DND-41 (cell line): ENCODE measurements at places on chromosomes 13 and 19.
A peak's percentile ranks its signal among the peaks of the same experiment; 100 is the strongest.

GRCh38 chr19:2027361-2027760 lies 11.8 kb upstream of the BTBD2 start:
- no peak for DNase-seq

GRCh38 chr19:15332311-15332996 lies at the start of gene BRD4:
BRD4 (minus strand) TSS chr19:15332539; CDS start chr19:15273099, 59,440 bp downstream.
- DNase-seq = peak; percentile 81

DNA sequence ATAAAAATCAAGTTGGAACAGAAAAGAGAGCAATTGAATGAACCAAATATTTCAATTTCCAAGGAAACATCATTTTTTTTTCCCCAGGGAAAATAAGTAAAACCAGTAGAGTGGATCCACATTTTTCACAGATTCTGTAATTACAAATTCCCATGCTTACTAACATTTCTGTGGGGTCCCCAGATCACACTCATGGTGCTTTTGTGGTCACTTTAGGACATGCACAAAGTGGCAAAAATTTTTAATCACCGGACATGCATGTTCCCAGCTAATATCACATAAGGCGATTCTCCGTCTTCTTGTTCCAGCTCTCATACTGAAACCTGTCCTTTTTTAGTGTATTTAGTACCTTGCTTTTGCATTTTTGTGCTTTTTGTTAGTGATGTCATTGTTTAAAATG lies 748.2 kb upstream of the SLITRK1 start:
- no peak for DNase-seq

- DNase-seq = no peak
Observed at GRCh38 chr19:12859546-12859945, 21.2 kb downstream of the MAST1 start.

DNA sequence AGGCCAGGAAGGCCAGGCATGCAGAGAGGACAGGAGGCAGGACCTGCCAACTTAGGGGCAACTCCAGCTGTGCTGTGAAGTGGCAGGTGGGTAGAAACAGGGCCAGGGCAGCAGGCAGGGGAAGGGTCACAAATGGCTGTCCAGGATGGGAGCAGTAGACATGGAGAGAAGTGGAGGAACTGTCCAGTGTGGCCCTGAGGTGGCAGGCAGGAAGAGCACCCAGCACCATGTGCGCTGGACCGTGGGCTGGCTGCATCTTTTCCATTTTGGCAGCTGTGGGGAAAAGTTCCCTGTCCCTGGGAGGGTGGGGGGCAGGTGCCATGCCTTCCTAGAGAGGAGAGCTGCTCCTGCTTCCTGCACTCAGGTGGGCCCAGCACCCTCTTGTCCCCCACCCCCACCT lies 13.8 kb downstream of the DEDD2 start:
- no peak for DNase-seq

GRCh38 chr19:39156326-39157230 lies 31.0 kb downstream of the PAK4 start:
- no peak for DNase-seq

DNA sequence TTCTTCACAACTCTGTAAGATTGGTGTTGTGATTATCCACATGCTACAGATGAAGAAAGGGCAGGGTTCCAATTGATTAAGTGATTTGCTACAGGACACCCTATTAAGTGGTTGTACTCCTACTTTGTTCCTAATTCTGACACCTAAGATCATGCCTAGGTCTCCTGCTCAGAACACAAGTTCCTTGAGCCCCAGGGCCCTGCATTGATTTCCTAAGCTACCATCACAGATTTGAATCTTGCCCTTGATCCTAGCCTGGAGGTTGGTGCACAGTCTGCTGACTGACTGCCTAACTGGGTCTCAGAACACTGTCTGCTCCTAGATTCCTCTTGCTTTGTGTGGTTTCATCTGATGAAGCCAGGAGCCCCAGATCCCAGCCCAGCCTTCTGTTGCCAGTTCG lies 19.6 kb upstream of the WDFY2 start:
- no peak for DNase-seq

DNA sequence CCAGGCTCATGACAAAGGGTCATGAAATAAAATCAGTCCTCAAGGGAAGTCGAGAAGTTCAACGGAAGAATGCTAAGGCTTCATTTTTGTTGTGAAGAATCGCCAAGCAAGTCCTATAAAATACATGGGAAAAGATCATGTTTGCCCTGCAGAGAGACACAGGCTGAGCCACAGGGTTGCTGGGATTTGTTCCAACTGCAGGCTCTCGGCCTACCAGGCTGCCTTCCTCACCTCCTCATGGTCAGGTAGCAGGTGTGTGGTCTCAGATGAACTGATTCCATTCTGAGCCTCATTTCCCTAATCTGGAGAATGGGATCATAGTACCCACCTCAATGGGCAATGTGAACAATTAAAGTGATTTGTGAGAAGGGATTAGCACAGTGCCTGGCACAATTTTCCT lies 114.9 kb upstream of the SPATA13 start:
- DNase-seq = no peak

DNA sequence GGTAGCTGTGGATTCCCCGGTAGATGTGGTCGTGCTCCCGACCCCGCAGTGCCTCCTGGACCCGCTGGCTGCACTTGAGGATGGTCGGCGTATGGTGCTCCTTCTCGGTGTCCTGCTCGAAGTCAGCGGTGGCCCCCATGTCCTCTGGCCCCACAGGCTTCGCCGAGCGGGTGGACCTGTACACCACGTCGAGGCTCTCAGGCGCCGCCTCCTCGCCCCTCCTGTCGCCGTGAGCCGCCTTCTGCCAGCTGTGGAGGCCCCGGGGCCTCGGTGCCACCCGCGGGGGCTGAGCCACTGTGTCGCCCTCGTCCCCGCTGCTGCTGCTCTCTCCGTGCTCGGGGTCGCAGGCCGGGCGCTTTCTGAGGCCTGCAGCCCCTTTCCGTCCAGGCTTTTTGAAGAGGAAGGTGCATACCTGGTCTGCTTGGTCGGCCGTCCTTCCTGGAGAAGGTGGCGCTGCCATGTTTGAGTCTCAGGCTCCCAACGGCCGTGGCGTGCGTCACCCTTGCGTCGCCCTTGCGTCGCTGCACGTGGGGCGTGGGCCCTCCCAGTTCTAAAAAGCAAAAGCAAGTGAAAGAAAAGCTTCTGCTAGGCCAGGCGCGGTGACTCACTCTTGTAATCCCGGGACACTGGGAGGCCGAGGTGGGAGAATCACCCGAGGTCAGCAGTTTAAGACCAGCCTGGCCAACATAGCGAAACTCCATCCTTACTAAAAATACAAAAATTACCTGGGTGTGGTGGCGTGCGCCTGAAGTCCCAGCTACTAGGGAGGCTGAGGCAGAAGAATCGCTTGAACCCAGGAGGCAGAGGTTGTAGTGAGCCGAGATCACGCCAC lies at the start of gene RNF113B:
Gene RNF113B, minus strand, starts transcription at position 493 of the 832 bp plus-strand sequence. Its CDS starts 33 bp downstream, at position 460.
- no peak for DNase-seq

- no peak for DNase-seq
Observed at GRCh38 chr19:8240274-8241229, 31.4 kb downstream of the CERS4 start.

GRCh38 chr19:58091251-58091995 lies 6.6 kb downstream of the ZSCAN18 start:
- no peak for DNase-seq

DNA sequence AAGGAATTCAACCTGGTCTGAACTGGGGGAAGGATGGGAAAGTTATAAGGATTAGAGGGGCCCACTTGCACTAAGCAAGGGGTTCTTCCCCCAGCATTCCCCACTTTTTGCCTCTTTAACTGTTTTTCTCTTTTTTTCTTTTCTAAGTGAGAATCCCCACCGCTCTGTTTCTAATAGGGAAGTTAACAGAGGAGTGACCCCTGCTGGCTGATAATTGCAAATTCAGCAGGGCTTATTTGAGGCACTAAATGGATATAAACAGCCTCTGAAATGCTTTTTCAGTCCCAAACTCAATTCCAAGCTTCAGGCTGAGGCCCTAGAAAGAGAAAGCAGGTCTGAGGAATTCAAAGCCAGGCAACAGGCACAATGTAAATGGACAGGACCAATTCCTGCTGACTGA lies 38.2 kb upstream of the CEACAM21 start:
- peak; percentile 8 for DNase-seq

GRCh38 chr19:6073858-6074708 lies 36.2 kb downstream of the RFX2 start:
- DNase-seq = no peak

GRCh38 chr19:3514930-3515329 lies 8.8 kb downstream of the FZR1 start:
- no peak for DNase-seq

GRCh38 chr13:68066879-68067513 lies 836.9 kb upstream of the PCDH9 start:
- DNase-seq = no peak

DNA sequence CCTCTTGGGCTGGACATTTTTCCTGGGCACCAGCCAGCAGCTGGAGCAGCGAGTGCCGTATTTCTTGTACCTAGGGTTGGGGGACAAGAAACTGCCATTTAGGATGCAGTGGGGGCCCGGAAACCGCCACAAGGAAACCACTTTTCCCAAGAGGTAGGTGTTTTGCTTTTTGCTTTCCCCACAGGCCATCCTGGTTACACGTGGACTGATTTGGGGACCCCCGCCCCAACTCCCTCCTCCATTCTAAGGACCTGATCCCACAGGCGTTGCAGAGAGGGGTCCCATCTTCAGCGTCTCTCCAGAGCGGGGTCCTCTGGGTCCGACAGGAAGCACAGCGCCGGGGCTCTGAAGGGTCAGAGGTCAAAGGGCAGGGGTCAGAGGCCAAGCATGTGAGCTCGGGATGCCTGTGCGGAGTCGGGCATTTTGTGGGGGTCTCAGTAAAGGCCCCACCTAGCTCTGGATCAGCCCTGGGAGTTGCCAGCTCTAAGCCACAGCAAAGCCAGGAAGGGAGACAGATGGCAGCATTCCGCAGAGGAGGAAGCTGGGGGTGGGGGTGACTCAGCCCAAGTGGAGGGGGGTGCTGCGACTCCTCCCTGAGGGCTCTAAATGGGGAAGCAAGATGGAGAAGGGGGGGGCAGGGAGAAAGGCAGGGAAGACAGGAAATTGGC lies 4.3 kb downstream of the ZGLP1 start:
- DNase-seq = no peak

GRCh38 chr19:1633269-1633826 lies 19.1 kb downstream of the TCF3 start:
- no peak for DNase-seq
